ENCODE measurements at places on chromosomes 2 and 18. TPM values are rescaled to one million over a fixed set of nuclear protein-coding genes. Genes with fewer than 3 reads are reported as not detected.

DNA sequence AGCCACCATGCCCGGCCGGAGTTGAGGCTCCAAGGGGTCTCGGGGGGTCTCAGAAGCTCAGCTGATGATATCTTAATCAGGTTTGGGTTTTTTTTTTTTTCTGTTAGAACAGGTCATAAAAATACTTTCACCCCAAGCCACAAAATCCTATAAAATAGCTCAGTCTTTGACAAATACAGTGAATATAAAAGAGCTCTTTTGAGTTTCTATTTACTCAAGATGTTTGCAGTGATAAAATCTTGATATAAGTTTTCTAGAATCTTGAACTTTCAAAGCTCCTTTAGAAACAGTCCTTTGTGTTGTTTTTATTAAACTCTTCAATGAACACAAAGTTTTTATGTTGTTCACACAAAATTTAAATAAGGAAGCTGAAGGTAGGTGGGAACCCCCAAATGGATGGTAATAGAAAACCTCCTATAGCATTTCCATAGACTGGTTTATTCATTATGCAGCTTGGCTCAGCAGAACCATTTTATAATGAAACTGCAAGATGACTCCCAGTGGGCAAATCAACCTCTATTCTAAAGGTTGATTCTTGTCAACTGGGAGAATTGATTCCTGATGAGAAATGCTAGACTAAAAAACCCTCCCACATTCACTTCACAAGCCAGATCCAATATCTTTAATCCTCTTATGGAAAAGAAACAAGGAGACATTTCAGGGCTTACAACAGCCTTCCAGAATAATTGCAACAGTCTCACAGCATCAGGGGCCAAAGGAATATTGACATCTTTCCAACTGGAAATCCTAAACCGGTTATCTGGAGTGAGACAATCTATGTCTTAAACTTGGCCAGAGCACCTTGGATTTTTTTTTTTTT is 13.6 kb upstream of the NARS1 start:
- peak; percentile 66 for DNase-seq

DNA sequence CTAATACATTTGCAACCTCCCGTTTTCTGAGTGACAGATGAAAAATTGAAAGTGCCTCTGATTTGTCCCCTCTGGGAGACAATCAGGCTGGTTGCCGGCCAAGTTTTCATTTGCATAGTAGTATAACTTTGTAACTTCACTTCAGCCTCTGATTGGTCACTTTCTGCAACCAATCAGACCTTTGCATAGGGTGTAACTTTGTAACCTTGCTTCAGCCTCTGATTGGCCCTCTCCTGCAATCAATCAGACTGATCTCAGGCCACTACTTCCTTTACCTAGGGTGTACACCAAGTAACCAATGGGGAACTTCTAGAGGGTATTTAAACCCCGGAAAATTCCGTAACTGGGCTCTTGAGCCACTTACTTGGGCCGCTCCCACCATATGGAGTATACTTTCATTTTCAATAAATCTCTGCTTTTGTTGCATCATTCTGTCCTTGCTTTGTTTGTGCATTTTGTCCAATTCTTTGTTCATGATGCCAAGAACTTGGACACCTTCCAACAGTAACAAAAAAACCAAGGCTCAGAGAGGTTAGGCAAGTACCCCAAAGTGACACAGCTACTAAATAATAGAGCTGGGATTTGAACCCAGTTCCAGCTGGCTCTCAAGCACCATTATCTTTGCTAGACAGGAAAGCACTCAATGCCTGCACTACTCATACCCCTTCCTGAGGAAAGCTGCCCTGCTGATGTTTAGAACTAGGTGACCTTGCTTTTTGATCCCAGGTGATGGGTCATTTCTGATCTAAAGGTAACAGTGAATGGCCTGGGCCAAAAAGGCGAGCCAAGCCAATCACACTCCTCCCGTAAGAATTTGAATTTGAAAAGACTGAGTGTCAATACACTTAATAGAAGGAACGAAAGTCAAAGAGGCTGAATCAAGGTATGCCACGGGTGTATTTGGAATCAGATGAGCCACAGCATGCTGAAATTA is 10.9 kb upstream of the MYOM1 start:
- DNase-seq: peak; percentile 31

- no peak for DNase-seq
Measured at GRCh38 chr2:152730591-152731333, 12.3 kb downstream of the ARL6IP6 start.

Gene DYTN
- not detected for total RNA-seq

Gene HRH4
- not detected for total RNA-seq

All from IMR-90 (cell line).